Activated T-helper 2 cell treated with anti-CD3 and anti-CD28 coated beads, Interferon-gamma antibody, Interleukin-2, Interleukin-4, amounts not matched to agents 10 μg/mL and 5 μg/mL and 100 μg/mL, durations not matched to agents 14 hours and 24 hours and 36 hours (primary cell): ENCODE measurements at places on chromosomes 7 and 10.

- DNase-seq = no peak
These were observed 71.8 kb upstream of the SYPL1 start for GRCh38 chr7:106183952-106184351.

DNA sequence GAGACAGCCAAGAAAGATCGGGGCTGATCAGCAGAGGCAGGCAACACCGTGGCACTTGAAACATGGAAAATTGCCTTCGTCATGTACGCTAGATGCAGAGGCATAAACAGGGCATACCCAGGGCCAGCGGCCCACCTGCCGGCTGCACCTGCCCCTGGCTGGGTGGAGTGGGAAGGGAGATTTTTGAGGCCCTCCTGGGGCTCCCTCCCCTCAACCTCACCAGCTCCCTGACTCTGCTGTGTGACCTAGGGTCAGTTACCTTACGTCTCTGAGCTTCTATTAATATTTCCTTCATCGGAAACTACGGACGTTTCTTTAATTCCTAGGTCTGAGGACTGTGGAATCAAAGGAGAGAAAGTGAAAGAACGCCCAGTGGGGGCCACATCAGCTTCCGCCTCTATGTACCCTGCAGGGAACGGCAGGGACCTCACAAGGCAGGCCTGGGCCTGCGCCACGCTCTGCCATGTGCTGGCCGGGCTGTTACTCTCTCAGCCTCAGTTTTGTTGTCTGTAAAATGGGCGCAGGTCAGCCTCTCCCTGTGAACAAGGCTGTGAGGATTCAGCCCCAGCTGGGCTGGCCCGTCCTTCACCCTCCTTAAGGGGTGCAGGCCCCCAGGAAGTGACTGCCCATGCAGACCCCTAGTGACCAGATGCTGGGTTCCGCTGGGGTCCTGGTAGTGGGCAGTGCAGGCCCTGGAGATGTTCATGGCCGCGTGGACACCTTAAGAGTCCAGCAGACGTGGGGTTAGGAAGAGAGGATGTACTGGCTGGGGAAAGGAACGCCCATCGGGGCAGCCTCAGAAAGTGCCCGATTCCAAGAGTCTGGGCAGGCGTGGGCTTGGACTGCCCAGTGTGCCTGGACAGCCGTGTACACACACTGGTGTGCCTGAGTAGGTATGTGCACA, 22.7 kb downstream of the ELFN1 start:
- no peak for DNase-seq

- DNase-seq = no peak
These were observed 33.5 kb downstream of the ACTA2 start for GRCh38 chr10:88919041-88919440.

GRCh38 chr7:100706672-100707311, 871 bp downstream of the POP7 start:
- DNase-seq = no peak

DNA sequence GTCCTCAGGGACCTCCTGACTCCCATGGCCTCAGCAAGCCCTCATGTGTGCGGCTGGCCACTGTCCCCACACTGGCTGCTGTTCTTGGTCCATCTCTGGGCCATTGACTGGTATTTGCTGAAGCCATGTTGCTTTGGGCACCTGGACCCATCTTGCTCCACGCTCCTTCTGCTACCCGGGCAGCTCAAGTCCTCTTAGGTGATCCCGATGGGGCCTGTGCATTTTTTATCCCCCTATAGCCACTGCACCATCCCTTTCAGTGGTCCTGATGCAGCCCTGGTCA, 16.7 kb downstream of the RAMP3 start:
- no peak for DNase-seq

DNA sequence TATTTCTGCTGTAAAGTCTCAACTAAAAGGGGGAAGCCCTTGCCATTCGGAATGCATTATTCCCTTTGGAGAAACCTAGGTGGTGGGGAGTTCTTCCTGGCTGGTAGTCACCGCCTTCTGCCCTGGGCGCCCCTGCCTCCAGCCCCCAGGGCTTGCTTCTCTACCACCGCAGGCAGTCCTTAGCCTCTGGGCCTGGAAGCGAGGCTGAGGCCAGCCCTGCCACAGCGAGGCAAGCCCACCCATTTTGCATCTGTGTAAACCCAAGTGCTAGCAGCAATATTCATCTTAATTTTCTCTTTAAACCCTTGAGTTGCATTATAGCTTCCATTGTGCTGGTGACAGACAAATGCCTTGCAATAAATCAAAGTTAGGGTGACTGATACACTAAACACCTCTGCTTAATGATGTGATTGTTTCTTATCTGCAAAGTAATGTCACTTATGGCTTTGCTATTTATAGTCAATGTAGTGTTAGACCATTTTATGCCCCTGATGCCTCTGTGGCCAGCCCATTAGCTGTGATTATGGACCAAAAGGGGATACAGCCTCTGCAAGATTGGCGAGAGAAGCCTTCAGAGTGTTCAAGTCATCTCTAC, 26.2 kb upstream of the MGMT start:
- DNase-seq = no peak

GRCh38 chr7:3307435-3307834, 6.4 kb downstream of the SDK1 start:
- DNase-seq = no peak

DNA sequence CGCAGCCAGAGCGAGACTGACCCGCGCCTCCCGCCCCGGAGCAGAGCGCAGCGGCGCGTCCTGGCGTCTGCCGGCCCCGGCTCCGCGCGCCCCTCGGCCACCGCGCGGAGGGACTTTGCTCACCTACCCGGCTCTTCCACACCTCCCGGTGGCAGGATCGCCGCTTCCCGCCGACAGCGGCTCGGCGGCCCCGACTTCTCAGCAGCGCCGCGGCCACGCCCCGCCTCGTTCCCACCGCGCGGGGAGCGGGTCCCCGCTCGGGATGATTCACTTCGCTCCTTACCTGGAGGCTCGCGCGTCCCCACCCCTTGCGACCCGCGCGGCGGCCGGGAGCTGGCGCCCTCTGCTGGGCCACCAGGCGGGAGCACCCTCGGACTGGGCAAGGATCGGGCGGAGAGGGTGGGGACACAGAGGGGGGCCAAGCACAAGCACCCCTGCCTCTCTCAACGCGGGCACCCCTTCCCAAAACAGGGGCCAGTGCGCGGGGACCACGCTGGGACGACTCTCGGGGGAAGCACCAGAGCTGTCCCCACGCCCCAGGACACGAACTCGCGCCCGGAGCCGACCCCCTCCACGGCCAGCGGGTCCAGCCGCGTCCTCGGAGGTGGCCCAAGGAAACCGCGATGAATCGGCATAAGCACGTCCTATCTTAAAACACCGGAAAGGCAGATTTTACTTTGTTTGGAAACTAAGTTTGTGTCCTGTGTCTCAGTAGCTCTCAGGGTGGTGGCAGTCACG, 101.0 kb upstream of the SVIL start:
- DNase-seq = peak; percentile 79

DNA sequence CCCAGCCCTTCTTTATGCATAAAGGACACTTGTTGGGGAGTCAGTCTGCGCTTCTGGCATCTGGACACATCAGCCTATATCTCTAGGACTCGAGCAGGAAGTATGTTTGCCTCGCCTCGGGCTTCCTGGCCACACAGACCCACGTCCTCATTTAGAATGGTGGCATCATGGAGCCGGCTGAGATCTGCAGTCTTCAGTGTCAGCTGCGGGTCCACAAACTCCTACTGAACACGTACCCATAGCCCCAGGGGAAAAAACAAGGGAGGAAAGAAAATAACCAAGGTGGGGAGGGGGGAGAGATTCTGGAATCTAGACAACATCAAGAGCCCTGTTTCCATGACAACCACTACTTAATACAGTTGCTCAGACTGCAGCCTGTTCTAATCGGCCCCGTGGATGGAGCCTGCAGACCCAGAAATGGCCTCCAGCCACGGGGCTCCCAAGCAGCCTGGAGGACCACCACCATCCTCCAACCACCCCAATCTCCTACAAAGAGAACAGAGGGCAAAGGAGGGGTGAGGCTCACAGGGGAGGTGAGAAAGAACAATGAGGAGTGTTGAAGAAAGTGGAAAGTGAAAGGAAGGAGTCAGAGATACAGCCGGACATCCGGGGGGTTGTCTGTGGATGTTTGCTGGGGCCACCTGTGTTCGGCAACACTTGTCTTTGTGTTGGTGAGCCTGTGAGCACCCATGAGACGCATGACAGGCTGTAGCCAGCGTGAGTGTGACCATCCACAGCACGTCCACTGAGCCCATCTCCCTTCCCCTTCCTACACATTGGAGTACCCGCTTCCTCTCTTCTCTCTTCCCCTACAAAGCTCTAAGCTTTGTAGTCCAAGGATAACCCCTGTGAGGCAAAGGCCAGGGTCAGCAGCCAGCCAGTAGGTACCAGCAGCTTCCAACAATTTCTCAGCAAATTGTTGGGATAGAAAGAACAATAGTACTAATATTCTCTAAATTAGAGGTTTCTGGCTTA, 141.0 kb downstream of the PLXNA4 start:
- DNase-seq = no peak

GRCh38 chr7:130366564-130366963, 13.7 kb upstream of the CPA1 start:
- no peak for DNase-seq

GRCh38 chr7:89104748-89105685, 309.5 kb upstream of the TEX47 start:
- no peak for DNase-seq

DNA sequence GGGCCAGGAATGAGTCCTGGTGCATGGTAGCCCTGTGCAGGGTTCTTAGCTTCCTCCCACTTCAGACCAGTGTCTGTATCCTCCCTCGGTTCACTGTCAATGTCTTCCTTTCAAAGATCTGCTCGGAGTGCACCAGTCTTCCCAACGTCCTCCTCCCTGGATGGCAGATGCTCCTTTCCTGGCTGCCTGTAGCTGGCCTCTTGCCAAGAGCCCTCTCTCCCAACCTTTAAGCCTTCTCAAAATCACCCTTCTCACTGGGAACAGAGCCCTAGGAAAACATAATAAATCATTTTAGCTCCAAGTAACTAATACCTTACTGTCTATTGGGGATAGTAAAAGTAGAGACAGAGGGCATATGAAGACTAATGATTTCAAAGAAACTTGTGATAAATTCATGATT, 490.6 kb downstream of the CCSER2 start:
- DNase-seq = no peak

GRCh38 chr10:95987685-95988426, 55.5 kb upstream of the CCNJ start:
- DNase-seq = no peak

DNA sequence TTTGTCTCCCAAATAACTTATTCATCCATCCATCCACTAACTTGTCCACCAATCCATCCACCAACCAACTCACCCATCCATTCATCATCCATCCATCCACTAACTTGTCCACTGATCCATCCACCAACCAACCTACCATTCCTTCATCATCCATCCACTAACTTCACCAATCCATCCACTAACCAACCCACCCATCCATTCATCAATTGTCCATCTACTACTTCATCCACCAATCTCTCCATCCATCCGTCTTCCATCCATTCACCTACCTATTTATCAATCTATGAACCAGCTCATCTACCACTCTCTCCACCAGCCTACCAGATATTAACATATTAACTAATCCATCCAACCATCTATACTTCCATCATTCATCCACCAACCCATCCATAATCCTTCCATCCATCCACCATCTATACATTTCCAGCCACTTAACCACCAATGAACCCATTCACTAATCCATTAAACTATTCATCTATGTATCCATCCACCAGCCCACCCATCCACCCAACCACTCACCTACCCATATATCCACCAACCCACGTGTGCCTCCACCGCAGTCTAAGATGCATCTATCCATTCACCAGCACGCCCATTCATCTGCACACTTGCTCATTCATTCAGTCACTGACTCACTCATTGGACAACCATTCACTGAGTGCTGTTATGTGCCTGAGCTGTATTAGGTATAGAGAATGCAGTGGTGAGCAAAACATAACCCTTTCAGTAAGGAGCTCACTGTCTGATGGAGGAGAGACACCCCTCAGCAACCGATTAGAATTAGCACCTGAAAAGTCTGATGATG, 19.8 kb upstream of the TBL2 start:
- no peak for DNase-seq

- no peak for DNase-seq
These were observed 11.8 kb upstream of the TIAL1 start for GRCh38 chr10:119608316-119609155.

- DNase-seq = no peak
These were observed 327.2 kb downstream of the MDFIC start for GRCh38 chr7:115249080-115249479.

DNA sequence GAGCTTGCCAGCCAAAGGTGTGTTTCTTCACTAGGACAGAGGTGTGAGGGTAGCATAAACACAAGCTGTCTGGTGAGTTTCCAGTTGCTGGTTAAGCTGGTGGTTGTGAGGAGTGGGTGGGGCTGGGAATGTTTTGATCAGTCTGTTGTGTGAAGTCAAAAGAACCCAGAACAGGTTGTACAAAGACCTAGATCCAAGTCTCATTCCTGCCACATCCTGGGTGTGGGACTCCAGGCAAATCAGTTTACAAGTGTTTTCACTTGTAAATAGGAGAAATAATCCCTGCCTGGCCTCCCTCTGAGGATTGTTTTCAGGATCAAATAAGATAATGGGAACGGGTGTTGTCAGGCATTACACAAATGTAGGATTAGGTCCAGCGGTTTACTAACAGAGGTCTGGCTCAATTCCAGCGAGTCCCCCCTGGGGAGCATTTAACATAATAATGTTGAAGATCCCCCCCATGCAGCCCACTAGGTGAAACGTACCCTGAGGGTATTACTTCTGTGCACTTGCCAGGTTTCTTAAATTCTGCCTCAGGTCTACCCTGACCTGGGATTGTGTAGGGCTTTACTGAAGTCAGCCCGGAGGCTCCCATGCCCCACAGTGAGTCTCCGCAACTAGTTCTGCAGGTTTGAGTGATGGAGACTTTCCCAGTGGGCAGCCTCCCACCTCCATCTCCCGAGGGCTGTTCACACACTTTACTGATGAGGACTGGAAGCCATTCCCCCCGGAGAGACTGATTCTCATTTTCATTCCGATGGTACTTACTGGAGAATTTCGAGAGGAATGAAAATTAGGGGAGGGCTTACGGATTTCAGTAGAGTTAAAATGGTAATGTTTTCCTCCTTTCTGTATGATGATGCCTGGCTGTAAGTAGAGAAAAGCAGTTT, 2.7 kb upstream of the FRAT2 start:
- no peak for DNase-seq

DNA sequence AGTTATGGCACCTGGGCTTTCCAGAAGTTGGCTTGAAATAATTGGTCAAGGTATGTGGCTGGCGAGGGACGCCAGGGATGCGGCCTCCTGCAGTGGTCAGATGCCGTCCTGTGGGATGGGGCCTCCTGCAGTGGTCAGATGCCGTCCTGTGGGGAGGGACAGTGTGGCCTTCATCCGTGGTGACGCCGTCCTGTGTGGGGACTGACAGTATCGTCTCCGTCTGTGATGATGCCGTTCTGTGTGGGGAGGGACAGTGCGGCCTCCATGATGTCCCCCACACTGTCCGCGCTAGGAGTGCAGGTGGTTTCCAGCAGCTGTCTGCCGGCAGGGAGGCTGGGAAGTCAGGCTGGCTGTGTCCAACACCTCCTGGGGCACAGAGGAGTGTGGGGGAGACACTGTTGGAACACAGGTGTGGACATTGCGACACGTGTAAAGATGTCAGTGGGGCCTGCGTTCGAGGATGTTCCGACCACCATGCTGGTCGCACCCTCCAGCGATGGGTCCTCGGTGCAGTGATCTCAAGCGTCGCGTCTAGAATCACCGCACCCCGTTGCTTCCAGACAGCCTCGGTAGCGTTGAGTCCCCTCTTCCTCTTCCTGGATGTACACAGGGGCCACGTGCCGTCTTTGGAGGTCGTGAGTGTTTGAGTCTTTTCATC, 52.6 kb downstream of the INPP5A start:
- no peak for DNase-seq

- DNase-seq = no peak
These were observed 176.1 kb upstream of the PHYHIPL start for GRCh38 chr10:59000162-59000825.
